Lung (tissue), 17 donors: ENCODE measurements at places on chromosomes 7 and 10. TPM values are rescaled to one million over a fixed set of nuclear protein-coding genes. Genes with fewer than 3 reads are reported as not detected.

DNA sequence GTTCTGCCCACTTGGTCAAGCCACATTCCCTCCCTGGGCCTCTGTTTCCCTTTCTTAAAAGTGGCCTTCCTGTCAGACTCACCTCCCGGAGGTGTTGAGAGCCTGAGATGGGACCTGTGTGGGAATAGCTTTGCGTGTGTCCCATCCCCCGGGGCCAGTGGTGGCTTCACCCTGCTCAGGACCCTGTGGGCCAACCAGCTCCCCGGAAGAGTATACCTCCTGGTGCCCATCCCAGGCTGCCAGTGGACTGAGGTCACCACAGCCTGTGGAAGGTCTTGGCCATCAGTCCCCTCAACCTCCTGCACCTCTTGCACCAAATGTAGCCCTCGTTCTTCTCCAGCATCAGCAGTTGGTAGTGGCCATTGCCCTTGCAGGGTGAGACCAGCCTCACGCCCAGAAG is 145.1 kb downstream of the RGS10 start:
- no peak overlapping the region for H3K4me3 ChIP-seq
- peaks cover 8% of the 10 kb centered on the region for H3K4me1 ChIP-seq
- no peak for DNase-seq
- H3K27ac ChIP-seq, result no peak overlapping the region
- H3K27me3 ChIP-seq, result no peaks in the 10 kb centered on the region

DNA sequence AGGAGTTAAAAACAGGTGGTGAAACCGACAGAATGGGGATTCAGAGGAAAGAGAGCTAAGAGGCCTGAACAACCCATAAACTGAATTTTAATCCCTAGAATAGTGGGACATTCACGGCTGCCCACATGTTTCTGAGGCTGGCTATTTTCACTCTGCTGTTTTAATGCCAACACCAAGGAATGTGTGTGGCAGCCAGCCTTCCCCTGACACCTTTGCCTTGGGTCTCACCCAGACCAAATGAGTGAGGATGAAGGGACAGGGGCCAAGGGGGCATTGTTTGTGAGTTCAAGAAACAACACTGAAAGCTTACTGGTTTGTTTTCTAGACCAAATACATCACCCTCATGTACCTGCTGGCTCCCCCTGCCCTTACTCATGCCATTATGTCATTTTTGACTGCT is 164.3 kb downstream of the JAZF1 start:
- DNase-seq, result no peak
- H3K27me3 ChIP-seq, result no peaks in the 10 kb centered on the region
- no peak overlapping the region for H3K4me3 ChIP-seq
- H3K4me1 ChIP-seq, result no peaks in the 10 kb centered on the region

GRCh38 chr7:132475669-132476116 is 100.6 kb downstream of the PLXNA4 start:
- no peaks in the 10 kb centered on the region for H3K36me3 ChIP-seq
- no peak overlapping the region for H3K4me3 ChIP-seq
- H3K27me3 ChIP-seq, result peaks cover 26% of the 10 kb centered on the region
- H3K4me1 ChIP-seq, result peaks cover 5% of the 10 kb centered on the region
- H3K27ac ChIP-seq, result no peak overlapping the region

DNA sequence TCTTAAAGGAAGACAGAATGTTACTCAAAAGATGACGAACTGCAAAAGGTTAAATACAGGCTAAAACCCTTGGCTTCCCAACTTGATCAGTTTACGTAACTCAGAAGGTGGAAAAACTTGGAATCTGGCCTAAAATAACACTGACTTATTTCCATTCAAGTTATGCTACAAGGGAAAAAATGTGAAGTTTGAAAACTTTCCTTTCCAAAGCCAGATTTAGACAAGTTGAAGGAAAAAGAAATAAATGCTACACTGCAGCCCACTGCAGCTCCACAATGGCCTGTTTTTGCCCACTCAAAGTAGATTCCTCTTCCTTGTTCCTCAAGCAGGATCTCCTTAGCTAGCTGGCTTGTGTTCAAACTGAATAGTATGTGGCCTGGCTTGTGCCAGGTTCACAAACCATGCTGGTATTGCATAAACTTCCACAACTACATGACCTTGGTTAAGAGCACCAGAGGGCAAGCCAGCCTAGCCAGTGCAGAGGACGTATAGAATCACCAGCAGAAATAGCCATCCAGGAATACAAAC is 166.2 kb downstream of the CPEB3 start:
- DNase-seq, result peak; percentile 65
- no peak overlapping the region for H3K4me3 ChIP-seq
- peaks cover 10% of the 10 kb centered on the region for H3K4me1 ChIP-seq
- peak overlapping the region; percentile 78 for H3K27ac ChIP-seq
- no peaks in the 10 kb centered on the region for H3K36me3 ChIP-seq

DNA sequence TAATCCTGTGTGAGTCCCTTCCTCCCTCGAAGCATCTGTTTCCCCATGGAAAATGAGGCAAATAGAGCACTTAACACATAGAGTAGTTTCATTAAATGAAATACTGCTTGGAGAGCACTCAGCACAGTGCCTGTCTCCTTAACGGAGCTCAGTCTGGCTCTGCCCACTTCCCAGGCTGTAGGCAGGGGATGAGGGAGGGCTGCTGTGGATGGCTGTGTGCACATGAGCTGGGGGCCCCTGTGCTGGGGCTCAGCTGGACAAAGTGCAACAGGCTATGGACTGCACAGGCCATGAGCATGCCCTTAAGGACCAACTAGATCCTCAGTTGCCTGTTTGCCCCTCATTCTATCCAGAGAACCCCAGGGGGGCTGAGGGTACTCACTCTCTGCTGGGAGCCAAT is 14.5 kb downstream of the ZCCHC24 start:
- no peak overlapping the region for H3K4me3 ChIP-seq
- H3K4me1 ChIP-seq, result peaks cover 4% of the 10 kb centered on the region
- H3K27ac ChIP-seq, result peak overlapping the region; percentile 28
- DNase-seq, result no peak

DNA sequence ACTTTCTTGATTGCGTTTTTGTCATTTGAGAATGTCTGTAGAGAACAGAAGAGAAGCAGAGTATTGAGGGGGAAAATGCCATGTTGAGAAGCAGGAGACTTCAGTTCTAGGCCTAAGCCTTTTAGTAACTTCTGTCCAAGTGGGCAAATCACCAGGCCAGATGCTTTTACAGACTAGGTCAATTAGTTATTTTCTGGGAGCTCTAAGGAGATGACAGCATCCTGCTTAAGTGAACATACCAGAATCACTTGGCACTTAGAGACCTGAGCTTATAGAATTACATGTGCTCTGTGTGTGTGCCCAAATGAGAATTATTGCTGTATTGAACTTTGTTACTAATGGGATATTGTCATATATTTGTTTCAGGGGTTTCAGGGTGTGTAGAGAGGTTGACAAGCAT is 24.0 kb downstream of the AGK start:
- no peak overlapping the region for H3K27ac ChIP-seq
- no peaks in the 10 kb centered on the region for H3K36me3 ChIP-seq
- H3K4me1 ChIP-seq, result peaks cover 5% of the 10 kb centered on the region

DNA sequence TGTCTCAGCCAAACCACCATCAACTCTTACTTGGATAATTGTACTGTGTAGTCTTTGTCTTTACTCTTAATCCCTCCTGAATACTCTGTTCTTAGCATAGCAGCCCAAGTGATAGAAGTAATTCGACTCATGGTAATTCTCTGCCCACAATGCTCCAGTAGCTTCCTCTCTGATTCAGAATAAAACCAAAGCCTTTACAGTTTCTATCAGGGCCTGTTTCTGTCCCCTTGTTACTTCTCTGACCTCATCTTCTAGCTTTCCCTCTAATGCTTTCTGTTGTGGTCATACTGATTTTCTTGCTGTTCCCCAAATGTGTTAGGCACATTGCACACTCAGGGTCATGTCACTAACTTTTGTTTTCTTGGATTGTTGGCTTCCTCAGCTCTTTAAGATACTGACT is 8.0 kb downstream of the ZNF518A start:
- H3K4me1 ChIP-seq, result no peaks in the 10 kb centered on the region
- no peaks in the 10 kb centered on the region for H3K27me3 ChIP-seq
- peaks cover 16% of the 10 kb centered on the region for H3K36me3 ChIP-seq
- DNase-seq, result no peak
- no peak overlapping the region for H3K27ac ChIP-seq

Gene ELMO1
- 51.6 TPM for total RNA-seq

Gene RNF32
- 2.7 TPM for total RNA-seq

Gene CPSF4
- 18.3 TPM for total RNA-seq

Gene GALNT17
- 10.4 TPM for total RNA-seq

Gene VPS41
- total RNA-seq, result 77.3 TPM

Gene AOC1
- 0.92 TPM for total RNA-seq
